ENCODE measurements at places on chromosomes 4 and X.

DNA sequence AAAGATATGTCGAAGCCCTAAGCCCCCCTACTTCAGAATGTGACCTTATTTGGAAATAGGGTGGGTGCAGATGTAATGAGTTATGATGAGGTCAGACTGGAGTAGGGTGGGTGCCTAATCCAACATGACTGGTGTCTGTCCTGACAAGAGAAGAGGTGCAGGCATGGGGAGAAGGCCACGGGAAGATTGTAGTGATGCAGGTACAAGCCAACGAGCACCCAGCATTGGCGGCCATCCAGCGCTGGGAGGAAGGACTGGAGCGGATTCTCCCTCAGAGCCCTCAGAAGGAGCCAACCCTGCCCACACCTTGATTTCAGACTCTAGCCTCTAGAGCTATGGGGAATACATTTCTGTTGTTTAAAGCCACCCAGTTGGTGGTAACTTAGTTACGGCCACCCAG, 237.2 kb downstream of the EVC2 start:
- no peak for DNase-seq

- DNase-seq = no peak
Observed at GRCh38 chr4:24209906-24210305, 320.1 kb upstream of the PPARGC1A start.

DNA sequence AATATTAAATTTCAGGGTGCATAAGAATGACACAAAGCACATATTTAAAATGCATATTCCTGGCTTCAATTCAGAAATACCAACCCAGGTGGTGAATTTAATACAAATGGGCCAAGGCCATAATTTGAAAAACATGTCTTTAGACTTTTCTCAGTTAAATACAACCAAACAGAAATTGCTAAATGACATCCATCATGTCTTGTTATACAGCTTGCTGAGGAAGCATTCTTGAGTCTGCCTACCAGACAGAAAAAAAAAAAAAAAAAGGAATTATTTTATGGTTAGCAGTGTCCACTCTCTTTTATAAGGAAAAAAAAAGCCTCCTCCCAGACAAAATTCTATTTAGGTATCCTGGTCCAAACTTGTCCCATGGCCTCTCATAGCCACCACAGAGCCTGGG, 119.1 kb downstream of the PAPSS1 start:
- DNase-seq = no peak

DNA sequence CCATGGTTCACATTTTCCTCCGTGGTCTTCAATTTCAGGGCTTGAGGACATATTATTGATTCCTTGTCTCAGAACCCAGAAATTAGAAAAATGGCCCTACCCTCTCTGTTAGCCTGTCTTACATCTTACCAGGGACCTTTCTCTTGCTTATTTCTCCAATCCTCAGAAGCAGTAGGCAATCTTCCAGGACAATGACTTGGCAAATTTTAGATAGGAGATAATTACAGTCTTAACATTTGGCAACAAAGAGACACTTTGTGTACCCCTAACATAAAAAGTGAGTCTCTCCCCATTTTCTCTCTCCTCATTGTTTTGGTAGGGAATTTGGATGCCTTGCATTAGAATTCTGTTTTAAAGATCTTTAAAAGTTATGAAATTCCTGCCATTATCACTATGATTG, 778.1 kb upstream of the SLIT2 start:
- DNase-seq = no peak

DNA sequence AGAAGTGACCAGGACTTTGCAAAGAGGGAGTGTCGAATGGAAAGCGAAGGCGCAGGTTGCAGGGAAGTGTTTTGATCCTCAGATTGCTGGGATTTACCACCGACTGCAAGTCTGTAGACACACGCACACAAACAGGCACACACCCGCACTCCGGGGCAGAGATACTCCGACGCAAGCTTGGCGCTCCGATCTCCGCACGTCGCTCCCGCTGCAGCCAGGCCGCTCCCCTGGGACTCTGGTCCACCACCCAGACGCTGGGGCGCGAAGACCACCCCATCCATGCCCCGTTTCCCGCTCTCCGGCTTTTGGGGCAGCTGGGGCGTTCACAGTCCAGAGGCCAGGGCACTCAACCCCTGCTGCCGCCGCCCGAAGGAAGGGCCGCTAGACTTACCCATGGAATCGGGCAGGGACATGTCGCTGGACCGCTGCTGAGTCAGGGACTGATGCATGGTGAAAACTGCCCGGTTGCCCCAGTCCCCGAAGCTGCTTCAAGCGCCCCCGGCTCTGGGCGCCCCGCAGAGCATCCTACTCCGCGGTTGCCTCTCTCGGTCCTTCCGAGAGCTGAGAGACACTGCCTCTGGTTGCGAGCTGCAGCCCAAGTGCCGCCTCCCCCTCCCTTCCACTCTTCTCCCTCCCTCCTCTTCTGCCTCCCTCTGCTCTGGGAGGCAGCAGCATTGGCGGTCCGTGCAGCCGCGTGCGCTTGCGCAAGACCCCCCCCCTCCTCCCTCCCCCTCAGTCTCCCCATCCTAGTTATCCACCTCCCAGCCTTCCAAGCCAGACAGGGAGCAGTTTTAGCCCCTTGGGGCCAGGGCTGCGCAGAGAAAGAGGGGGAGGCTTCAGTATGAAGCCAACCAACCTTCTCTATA, at the start of gene TMEM255A:
Gene TMEM255A, minus strand, starts transcription at position 601 of the 866 bp plus-strand sequence. Its CDS starts 152 bp downstream, at position 449.
- no peak for DNase-seq

DNA sequence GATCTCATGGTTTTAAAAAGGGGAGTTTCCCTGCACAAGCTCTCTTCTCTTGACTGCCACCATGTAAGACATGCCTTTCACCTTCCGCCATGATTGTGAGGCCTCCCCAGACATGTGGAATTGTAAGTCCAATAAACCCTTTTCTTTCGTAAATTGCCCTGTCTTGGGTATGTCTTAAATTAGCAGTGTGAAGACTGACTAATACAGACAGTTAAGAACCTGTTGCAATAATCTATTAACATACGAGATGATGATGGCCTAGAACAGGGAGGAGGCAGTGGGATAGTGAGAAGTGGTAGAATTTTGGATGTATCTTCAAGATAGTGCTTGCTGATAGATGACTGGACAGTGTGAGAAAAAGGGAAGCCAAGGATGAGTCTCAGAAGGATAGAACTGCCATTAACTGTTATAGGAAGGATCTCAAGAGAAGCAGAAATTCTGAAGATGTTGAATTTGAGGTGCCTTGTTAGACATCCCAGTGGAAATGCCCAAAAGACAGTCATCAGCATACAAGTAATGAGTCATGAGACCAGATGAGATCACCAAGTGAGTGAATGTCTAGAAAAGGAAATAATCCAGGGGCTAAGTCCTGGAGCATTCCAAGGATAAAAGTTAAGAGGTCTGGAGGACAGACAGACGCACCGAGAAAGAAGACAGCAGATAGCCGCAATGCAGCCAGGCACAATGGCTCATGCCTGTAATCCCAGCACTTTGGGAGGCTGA, 38.8 kb upstream of the UGDH start:
- DNase-seq = no peak

DNA sequence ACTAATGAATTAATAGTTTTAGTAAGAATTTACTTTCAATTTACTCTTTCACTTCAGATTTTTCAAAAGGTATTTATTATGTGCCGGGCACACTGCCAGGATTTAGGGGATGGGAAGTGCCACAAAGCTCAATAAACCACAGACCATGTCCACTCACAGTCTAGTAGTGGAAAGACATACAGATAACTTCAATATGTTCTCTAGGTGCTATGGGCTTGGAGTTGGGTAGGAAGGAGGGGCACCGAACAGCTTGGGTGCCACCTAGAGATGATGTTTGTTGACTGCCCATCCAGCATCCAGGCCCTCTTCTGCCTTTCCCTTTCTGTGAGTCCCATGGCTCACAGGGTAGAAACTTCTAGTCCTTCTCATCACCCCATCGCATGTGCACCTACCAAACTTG, 17.8 kb downstream of the MFAP3L start:
- DNase-seq = no peak

GRCh38 chr4:145819101-145819852, 119.3 kb downstream of the ZNF827 start:
- DNase-seq = no peak

GRCh38 chr4:129218360-129218759, 122.4 kb downstream of the C4orf33 start:
- no peak for DNase-seq

- no peak for DNase-seq
Observed at GRCh38 chrX:119273420-119274192, 37.5 kb downstream of the PGRMC1 start.
